ENCODE measurements at places on chromosomes 7 and 10. TPM values are rescaled to one million over a fixed set of nuclear protein-coding genes. Genes with fewer than 3 reads are reported as not detected.

DNA sequence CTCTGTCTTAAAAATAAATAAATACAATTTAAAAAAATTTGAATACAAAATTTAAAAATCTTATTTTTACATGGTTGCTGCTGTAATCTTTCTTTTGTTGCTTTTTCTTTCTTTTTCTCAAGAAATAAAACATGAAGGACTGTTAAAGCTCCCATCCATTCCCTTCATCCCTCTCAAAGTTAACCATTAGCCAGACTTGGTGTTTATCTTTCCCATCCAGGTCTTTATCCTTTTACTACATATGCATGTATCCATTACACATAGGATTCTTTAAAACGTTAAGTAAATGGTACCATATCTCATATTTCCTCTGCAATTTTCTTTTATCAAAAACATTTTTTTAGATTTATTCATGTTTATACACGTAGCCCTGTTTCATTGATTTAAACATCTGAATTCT lies 70.1 kb downstream of the CREB3L2 start:
- DNase-seq = no peak

DNA sequence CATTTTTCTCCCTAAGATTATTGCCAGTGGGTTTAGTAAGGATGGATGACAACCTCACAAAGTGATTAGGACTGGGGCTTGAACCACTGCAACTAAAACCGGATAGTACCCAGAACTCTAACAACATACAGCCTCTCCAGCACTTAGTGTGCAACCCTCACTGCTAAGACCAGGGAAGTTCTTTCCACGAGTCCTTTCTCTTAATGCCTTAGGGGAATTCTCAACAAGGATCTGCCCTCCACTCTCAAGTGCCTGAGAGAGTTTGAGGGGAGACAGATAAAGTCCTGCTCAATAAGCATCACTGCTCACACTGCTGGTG lies 104.6 kb downstream of the NRP1 start:
- DNase-seq = no peak

DNA sequence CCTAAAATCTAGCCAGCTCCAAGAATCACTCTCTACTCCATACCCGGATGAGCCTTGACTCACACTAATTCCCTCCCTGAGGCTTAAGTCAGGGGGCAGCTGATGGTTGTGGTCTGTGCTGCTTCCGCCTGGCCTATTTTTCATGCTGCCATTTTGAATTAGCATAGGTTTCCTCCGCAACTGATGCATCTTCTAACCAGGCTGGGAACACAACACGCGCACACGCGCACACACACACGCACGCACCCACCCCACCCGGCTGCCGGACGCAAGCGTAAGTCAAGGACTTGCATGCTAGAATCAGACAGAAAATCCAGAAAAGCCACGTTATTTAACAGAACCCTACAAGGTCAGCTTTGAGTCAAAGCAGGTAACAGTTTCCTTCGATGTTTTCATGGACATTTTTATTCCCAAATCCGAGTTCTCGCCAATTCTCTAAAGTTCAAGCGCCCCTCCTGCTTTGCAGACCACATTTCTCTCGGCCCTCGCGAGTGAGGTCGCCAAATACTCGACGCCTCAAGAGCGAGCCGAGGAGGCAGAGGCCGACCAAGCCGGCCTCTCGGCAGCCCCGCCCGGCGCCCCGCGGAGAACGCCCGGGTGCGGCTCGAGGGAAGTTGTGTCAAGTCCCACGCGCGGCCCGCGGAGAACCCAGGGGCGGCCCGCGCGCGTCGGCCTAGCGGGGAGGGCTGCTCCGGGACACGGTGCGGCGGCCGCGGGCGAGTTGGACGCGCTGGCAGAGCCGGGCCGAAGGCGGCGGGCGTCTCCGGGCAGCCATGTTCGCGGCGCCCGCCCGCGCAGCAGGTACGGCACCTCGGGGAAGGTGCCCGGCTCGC lies 961 bp downstream of the SCRN1 start:
- DNase-seq = peak; percentile 51

GRCh38 chr10:69874449-69874848 lies 72.7 kb downstream of the COL13A1 start:
- DNase-seq = peak; percentile 99

DNA sequence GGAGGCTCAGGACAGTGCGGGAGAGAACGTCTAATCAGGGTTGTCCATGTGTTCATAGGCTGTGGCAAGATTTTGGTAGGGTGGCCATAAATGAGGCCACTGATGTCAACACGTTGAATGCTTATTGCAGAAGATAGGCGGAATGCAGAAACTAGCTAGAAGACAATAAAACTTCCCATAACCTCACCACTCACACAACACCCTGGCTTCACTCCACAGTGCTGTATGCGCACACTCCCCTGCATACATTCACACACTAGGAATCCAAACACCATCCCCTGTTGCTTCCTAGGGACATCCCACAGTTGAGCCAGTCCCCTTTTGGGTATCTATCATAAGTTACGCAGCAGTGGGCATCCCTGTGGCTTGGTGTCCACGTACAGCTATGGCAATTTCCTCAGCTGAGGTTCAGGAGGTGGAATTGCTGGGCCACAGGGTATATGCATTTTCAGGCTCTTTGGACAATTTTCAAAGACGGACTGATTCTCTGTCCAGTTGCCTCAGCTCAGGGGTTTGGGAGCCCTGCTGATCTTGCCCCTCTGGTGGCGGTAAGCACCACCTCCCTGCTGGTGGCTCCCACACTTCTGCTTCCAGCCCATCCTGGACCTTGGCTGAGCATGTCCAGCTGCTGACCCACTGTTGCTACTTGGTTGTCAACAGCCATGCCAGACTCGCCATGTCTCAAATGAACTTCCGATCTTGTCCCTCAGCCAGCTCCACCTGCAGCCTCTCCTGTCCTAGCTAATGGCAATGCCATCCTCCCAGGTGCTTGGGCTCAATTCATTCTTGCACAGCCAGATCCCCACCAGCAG lies 36.4 kb downstream of the CDH23 start:
- no peak for DNase-seq

DNA sequence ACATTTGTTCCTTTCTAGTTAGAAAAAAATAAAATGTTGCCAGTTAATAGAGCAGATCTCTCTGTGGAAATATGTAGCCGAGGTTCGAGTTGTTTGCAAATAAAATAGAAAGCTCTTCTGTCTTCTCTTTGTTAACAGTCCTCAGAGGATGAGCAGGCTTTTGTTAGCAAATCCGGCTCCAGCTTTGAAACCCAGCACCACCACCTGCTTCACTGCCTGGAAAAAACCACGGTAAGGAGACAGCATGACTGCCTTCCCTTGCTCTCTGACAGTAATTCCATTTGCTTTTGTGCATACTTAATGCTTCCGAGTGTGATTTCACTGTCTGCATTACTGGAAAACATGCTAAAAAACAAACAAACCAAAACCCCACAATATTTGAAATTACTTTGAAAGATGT lies 115.6 kb downstream of the TSPAN12 start:
- no peak for DNase-seq

DNA sequence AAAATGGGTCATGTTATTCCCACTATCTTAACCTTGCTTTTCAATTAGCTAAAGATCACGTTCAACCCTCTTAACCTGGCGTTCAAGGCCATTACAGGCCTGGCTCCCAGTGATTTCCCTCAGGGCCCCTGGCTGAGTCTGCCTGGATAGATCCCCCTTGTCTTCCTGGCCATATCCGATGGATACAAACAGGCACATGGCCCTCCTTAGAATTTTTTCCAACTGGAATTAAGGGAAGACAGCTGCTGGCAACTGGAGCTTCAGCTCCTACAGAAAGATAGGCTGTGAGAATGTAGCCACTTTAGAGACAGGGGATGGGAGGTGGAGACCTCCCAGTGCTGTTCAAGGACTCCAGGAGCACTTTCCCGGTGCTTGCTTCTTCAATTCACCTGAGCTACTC lies 63.1 kb upstream of the ITGA8 start:
- DNase-seq = no peak

- no peak for DNase-seq
Observed at GRCh38 chr10:50480054-50481007, 143.4 kb downstream of the SGMS1 start.

DNA sequence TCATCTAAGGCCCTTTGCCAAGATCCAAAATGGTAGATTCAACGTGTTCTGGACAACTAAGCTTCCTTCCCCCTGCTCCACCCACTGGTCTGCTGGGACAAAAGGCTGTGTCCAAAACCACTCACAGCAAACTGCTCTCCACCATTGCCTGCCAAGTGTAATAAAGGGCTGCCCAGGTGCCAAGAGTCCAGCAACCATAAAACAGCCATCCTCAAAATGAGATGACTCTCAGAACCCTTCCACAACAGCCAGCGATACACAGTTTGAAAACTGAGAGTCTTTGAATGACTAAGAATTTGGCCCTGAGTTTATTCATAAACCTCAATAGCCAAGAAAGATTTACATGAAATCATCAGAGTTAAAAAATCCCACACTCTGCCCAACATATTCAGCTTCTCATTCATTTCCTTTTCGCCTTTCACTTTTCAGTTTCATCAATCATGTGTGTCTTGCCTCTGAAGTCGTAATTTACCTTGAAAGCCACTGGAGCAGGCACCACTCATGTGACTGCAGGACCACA lies 658.1 kb upstream of the MGMT start:
- DNase-seq = no peak

GRCh38 chr10:91702620-91703019 lies 69.7 kb upstream of the PPP1R3C start:
- no peak for DNase-seq

DNA sequence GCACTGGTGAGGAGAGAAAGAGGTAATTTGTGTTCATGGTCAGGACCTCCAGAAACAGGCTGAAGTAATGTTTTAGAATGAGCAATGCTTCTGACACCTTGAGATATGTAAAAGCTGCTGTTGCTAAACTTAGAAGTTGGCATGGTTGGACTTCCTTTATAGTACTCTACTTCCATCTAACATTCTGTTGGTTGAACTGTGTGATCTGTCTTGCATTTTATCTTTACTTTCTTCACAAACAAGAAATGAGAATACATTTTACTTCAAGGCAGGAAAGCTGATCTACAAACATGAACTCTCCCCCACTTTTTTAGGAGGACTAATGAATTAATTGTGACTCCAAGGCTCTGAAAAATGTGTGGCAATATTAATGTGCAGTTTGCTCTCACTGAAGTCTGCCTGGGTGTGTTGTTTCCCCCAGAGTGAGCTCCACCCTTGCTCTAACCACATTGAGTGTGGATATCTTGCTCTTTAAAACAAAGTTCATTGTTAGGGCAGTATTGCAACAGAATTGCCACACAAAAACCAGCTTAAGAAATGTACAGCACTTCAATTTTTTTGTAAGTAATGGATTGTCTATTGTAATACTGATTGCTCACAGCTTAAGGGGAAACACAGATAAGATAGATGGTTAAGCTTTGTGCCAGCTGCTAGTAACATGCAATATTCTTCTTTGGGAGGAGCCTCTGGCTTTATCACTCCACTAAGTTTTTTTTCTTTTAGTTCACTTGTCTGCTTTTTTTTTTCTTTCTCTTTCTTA lies 69.0 kb downstream of the ADD3 start:
- DNase-seq = peak; percentile 65

GRCh38 chr10:110442746-110443145 lies 55.0 kb upstream of the DUSP5 start:
- DNase-seq = no peak

GRCh38 chr10:7417103-7417623 lies 6.3 kb upstream of the SFMBT2 start:
- peak; percentile 40 for DNase-seq

- DNase-seq = peak; percentile 35
Observed at GRCh38 chr10:8913720-8914119, 859.2 kb downstream of the GATA3 start.

GRCh38 chr7:151659219-151659618 lies 139.5 kb upstream of the RHEB start:
- peak; percentile 49 for DNase-seq

GRCh38 chr7:6350433-6351058 lies 78.1 kb upstream of the CYTH3 start:
- DNase-seq = no peak

GRCh38 chr7:15215616-15216015 lies 313.1 kb upstream of the DGKB start:
- DNase-seq = no peak

- DNase-seq = no peak
Observed at GRCh38 chr10:79542626-79543025, 17.6 kb downstream of the SFTPA2 start.

DNA sequence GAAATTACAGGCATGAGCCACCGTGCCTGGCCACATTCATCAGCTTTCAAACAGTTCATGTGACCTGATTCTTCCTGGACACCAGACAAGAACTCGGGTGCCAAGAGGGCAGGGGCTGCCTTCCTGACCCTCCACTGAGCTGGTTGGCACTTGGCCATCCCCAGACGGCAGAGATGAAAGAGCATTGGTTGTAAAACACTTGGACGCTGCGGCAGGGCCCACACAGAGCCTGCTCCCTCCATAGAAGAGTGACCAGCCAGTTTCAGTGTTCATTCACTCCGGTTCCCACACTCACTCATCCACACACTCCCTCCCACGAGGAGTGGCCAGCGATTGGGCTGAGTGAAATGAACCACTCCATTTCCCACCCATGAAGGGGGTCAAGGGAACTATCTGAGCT lies 112.3 kb downstream of the ITGB8 start:
- no peak for DNase-seq

The GIMAP8 gene
- not detected for total RNA-seq

The MMP21 gene
- not detected for total RNA-seq

The UCMA gene
- total RNA-seq = not detected

The MYH16 gene
- 4.7 TPM for total RNA-seq
